ENCODE measurements at places on chromosomes 2 and 18.

GRCh38 chr18:26648509-26649192 is 100.3 kb upstream of the KCTD1 start:
- no peak for DNase-seq

DNA sequence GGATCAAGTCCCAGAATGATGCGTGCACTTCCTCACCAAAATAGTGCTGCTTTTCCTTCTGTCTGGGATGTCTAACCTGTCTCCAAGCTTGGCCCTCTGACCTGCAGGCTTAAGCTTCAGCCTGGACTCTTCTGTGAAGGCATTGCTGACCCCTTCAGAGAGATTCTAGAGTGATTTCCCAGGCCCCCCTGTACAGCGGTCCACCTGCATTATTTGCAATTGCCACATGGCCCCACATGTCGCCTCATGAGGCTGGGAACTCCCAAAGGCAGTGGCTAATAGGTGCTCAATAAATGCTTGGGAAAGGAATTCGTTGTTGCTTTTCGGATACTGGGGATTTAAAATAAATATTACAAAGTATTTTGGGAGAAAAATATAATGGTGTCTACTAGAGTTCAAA is 32.3 kb upstream of the MEP1B start:
- no peak for DNase-seq

GRCh38 chr2:62197925-62198633 is 2.2 kb downstream of the B3GNT2 start:
- DNase-seq, result no peak

GRCh38 chr2:185137700-185138099 is 539.4 kb downstream of the ZNF804A start:
- DNase-seq, result no peak

DNA sequence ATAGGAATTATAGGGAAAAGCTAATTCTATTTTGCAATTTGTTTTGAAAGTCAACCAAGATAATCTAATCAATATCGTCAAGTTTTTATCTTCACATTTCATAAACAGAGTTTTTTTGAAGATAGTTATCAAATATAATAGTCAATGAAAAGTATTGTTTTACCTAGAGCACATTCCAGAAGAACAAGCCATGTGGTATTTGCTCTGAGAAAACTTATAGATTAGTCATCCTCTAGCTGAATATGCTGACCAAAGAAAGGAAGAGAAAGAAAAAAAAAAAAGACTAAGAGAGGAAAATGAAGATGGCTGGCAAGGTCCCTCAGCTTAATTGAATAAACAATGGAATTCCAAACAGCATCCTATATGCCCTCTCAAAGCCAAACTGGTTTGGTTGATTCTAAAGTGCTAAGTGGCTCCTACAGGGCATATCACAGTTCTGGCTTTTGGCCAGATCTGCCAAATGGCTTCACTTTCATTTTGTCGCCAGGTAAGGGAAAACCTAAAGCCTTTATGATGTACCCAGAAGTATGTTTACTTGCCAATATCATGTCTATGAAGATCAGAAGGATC is 132.6 kb downstream of the VWC2L start:
- DNase-seq, result no peak

DNA sequence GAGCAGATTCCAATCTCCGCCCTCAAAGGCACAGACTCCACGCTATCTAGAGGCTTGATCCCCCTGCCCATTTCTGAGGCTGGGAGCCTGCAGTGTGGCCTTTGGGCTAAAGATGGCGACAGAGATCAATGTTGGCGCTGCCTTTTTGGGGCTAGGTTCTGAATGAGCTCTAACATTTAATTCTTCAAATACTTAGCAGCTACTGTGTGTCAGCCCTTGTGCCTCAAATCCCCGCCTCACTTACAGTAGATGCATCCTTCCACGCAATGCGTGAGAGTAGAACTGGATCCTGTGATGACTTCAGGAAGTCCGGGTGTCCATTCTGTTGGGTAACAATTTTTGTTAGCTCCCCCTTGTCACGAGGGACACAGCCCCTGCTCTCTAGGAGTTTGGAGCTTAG is 12.4 kb downstream of the IL1F10 start:
- no peak for DNase-seq

Data from NCI-H146 (cell line).